EH (cell line): ENCODE measurements at places on chromosomes 5 and 9.
A peak's percentile ranks its signal among the peaks of the same experiment; 100 is the strongest.

DNA sequence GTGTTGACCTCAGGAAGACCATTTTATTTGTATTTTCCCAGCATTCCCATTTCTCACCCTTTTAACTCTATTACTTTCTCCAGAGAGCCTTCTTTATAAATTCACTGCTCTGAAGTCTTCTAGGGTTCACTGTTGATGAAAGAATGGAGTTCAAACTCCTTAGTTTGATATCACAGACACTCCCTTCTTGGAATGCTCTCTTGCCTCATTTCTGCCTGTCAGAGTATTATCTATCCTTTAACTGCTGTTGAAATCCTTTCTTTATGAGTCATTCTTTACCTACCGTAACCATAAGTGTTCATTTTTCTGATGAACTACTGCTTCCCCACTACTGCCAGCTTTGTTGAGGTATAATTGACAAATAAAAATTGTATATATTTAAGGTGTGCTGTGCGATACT lies 4.3 kb downstream of the RIC1 start:
- peak; percentile 52 for DNase-seq

DNA sequence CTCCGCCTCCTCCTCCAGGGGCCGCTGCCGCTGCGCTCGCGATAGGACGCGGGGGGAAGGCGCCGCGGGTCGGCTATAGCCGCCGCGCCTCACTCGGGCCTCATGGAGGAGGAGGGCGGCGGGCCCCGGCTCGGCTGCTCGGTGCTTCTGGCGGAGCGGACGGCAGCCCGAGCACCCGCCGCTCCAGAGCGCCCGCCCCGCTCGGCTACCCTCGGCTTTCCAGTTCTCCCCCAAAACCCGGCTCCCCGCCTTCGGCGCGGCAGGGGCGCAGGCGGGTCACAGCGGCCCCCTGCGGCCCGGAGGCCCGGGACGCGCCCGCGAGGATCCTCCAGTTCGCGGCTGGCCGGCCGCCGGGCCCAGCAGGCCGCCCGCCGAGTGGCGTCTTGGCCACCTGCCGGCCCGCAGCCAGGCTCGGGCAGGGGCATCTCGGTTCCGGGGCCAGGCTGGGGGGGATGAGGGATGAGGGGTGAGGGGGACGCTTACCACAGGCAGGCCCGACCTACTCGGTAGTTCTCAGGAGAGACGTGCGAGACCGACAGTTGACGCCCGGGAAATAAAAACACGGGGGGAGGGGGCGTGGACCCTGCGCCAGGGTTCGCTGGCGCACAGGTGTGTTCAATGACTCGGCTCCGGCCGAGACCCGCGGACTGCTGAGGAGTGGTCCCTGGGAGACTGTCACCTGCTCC lies at the start of gene PAIP1:
Gene PAIP1, minus strand, starts transcription at position 221 of the 686 bp plus-strand sequence. CDS start 231 bp downstream, outside the sequence.
- peak; percentile 89 for DNase-seq

- no peak for DNase-seq
These were observed 91.9 kb downstream of the CAMSAP1 start for GRCh38 chr9:135815413-135815812.

DNA sequence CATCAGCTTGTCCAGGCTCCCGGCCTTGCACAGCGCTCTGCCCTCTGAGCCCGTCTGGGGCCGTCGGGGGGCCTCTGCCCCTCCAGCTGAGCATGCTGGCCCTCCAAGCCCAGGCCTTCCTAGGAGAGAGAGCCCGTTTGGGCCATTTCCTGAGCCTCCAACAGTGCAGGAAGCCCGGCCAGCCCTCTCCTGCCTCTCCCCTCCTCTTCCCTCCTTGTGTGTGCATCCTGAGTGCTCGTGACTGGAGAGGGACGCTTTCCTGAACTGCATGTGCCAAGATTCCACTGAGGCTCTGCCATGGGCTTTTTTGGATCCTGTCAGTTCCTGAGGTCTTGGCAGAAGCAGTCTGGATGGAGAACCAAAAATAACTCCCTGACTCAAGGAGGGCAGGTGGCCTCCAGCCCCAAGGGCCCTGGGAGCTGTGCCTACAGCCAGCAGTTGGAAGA lies 15.6 kb downstream of the OLFM1 start:
- DNase-seq, result no peak

DNA sequence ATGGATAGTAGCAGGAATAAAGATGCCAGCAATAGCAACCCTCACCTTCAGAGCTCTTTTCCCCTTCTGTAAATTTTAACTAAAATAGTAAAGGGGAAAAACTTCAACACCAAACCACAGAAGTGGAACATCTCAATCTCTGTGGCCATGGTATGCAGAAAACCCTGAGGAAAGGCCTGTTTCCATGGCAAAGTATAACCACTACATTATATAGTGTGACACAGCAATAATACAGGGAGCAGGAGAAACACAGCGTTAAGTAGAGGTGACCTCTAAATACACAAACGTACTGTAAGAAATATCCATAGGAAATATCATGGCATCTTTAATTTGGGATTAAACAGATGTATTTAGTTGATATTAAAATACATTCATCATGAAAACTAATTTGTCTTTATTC lies 106.4 kb downstream of the SLC24A2 start:
- DNase-seq, result no peak

DNA sequence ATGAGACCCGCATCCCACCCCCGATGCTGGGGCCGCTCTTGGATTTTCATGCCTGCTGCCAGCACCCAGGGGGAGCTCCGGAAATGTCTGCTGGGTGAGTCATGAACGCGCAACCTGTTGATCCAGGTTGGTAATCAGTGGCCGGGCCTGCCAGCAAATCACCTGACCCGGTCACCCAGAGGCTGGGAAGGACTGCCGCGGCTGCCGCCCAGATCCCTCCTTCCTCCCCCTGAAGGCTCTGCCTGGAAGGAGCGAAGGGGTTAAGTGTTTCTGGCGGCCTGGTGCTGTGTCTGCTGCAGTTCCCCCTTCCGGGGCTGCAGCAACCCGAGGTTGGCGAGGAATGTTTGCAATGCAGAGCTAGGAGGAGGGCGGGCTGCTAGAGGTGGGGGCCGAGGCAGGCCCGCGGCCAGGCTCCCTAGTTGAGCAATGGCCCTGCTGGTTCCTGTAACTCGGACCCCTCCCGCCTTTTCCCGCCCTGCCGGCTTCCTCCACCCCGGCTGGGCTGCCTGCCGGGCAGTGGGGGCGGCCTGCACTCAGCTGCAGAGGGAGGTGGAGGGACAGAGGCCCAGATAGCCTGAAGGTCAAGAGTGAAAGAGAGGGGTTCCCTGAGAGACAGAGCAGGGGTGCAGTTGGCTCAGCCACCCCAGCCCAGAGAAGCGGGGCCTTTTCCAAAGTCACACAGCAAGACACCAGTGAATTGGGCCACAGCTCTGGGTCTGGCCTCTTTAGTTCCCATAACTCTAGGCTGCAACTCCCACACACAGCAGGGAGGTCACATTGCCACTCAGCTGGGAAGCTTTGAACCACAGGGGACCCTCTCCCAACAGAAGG lies 156.3 kb upstream of the IER5L start:
- DNase-seq, result peak; percentile 97

DNA sequence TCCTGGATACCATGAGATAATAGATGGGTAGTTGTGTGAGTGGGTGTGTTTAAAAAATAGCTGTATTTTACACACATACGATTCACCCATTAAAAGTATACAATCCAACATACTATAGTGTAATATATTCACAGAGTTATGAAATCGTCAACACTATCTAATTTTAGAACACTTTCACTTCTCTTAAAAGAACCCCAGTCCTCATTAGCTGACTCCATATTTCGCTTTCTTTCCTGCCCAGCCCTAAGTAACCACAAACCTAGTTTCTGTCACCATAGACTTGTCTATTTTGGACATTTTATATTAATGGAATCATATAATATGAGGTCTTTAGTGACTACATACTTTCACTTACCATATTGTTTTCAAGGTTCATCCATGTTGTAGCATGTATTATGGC lies 63.8 kb upstream of the S1PR3 start:
- DNase-seq, result no peak

DNA sequence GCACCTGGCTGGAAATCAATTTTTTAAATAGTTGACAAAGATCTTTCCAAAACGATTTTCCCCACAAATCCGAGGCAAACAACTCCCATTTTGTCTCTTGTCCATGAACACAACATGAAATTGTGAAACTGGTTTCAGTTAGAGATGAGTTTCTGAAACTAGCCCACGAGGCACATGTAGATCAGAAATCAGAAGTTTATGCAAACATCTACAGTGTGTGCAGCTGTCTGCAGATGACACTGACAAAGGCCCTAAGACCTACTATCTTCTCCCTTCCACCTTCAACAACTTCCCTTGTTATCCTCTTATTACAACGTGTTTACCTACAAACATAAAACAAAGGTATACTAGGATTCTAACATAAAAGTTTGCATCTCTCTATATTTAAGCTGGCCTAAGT lies 183.3 kb downstream of the DIRAS2 start:
- DNase-seq, result no peak

- no peak for DNase-seq
These were observed 189.6 kb downstream of the ESM1 start for GRCh38 chr5:54795777-54796176.
